ENCODE measurements at places on chromosomes 16 and 17.

DNA sequence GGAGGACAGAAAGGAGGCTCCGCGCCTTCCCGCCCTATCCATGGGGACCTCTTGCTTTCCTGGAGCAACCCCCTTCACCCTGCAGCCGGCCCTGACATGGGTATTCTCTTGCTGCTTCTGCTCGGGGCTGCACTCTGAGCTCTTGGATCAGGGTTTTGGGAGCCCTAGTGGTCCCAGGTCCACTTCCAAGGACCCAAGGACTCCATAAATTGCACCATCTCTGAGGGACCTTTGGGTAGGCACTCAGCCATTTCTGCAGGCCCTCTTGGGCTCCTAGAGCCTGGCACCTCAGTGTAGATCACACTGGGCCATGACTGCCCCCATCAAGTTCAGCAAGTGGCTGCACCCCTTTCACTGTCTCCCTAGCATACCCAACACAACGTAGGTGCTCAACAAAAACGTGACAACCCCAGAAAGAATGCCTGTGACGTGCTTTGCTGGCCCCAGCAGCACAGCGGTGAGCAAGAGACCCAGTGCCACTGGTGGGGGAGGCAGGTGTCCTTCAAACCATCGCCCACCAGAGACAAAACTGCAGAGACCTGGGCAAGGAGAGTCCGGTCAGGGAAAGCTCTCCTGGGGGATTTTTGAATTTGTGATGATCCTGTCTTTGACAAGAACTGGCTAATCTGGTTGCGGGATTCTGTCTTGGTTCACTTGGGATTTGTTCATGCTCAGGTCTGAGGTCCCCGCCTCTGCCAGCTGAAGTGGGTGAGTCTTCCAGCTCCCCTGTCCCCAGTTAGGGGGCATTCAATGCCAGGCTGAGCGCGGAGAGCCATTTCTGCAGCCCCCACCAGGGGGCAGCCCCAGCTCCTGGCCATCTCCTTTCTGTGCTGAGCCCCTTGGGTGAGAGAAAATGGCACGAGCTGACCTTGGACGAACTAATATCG is 2.5 kb upstream of the RAB11FIP4 start:
- DNase-seq, result no peak

DNA sequence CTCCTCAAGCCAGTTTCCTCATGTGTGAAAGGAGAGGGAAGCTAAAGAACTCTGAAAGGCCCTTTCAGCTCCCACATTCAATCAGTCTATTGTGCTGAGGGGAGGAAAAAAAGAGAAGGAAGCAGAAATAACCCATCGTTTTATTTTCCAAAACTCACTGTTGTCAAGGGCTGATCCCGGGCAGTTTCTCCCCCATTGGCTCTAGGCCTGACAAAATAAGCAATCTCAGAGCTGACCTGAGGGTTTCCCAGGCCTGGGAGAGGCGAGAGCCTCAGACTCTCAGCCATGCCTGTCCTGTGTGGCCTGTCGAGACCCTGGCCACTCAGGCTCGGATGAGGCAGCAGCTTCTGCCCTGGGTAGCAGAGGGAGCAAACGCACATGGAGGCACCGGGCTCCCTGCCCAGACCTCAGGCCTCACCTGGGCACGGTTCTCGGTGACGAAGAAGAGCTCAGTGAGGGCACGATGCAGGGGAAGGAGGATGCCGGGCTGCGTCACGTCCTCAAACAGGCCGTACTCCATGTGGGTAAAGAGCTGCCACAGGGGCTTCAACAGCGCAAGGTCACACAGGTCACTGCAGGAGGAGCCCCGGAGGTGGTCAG is 45.0 kb upstream of the ATP2A3 start:
- no peak for DNase-seq

DNA sequence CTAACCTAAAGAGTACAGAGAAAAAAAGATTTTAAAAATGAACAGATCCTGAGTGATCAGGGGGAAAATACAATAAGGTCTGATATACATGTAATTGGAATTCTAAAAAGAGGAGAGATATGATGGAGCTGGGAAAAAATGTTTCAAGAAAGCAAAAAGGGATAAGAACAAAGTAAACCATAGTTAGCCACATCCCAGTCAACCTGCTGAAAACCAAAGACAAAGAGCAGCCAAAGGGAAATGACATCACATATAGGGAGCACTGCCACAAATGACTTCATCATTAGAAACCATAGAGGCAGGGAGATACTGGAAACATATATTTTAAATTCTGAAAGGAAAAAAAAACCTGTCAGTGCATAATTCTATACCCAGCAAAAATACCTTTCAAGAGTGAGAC is 68.8 kb upstream of the AKTIP start:
- DNase-seq, result no peak

DNA sequence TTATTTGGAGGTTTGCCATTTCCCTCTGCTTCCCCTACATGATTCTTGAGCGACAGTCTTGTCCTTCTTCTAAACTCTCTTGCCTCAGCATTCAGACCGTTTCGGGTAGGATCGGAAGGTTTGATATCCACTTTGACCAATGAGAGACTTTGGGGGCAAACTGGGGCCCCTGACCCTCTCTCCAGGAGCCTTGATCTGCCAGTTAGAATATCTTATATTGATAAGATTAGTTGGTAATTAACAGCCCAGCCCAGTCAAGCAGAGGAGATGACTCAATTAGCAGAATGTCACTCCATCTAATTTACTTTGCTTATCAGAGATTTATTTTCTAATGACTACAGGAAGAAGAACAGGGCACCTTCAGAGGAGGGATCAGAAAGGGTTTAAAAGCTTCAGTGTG is 532.8 kb downstream of the XYLT1 start:
- DNase-seq, result no peak

DNA sequence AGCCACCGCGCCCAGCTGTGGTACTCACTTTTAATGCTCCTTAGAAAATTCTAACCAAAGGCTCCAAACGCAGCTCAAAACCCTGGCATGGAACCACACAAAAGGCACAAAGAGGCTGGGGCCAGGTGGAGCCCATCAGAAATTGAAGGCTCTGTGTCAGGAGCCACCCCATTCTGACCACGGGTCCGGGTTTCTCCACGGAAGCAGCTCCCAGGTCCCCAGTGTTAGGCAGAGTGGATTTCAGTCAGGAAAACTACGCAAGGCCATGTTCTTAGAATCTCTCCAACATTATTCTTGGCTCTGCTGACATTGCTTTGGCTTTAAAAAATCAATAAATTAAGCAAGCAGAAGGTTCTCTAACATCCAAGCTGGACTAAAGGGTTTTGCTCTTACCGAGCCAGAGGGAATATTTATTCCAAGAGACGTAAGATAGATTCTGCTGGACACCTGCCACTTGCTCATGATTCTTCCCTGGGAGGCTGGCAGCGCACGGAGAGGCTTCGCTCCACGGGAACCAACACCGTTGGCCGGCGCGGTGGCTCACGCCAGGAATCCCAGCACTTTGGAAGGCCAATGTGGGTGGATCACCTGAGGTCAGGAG is 93.5 kb downstream of the NXN start:
- DNase-seq, result no peak

DNA sequence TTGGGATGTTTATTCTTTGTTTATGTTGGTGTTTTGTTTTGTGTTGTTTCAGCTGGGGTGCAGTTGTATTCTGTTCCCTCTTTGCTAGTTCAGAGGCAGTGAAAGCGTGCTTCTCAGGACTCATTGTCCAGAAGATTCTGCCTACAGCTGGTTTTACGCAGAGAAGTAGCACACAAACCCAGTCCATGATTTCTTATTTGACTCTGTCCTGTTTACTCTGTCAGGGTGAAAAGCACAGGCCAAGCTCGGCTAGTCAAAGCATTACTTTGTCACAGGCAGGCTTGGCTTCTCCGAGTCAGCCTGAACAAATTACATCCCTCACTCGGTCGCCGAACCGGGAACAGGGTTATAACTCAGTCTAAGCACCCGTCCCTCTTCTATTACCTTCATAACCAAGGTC is 435.0 kb downstream of the MAF start:
- no peak for DNase-seq

GRCh38 chr16:24203675-24204074 is 52.5 kb upstream of the CACNG3 start:
- DNase-seq, result no peak

DNA sequence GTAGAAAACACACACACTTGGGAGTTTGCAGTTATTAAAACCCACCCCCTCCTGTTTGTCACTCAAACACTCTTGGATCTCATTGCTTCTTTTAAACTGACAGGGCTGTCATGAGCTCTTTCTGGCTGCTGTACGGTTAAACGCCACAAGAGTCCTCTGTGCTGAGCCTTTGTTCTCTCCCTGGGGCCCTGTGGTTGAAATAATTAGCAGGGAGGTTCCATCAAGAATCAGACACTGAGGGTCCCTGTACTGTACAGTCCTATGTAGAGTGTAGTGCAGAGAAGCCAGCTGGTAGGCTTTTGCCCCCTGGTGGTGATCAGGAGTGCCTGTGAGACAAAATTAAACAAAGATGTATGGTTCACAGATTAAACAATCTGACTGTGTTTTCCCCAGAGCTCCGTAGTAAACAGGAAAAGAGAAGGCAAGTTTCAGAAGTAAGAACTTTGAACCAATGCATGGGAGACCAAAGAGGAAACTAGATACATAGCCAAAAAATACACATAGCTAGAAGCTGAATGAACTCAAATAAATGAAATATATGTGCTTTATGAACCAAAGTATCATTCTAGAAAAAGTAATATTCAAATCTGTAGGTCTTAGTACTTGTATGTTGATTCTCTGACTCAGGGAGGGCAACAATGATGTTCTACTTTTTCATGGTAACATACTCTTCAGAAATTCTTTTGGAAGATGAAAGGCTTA is 1.4 kb upstream of the SSH2 start:
- peak; percentile 50 for DNase-seq

GRCh38 chr16:726438-727290 is at the start of the genes CCDC78 and HAGHL:
TSS of gene CCDC78 (minus strand) at chr16:726443. CDS start at chr16:726367, 76 bp downstream.
TSS of gene HAGHL (plus strand) at chr16:727106. CDS start at chr16:727510, 404 bp downstream.
- DNase-seq, result peak; percentile 58

GRCh38 chr17:41635121-41636097 is 11.0 kb upstream of the KRT17 start:
- no peak for DNase-seq

DNA sequence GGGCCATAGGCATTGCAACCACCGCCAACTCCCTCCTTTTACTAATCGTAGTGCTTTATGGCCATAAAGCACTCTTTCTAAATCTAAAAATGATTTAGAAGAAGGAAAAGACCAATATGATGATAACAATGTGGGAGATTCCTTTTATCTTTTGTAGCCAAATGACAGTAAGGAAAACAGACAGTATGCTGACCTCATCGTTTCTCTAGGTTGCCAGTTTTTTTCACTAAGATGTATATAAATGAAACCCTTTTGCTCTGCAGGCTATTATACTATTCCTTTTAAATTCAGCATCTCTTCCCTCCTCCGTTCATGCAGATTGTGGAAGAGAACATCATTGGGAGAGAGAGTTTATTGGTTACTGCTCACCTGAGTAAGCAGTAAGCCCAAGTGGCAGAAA is 25.3 kb downstream of the OTOA start:
- DNase-seq, result no peak

GRCh38 chr17:4710693-4711634 is 532 bp downstream of the ARRB2 start:
- DNase-seq, result no peak

GRCh38 chr17:45052052-45052772 is 780 bp upstream of the DCAKD start:
- peak; percentile 68 for DNase-seq

DNA sequence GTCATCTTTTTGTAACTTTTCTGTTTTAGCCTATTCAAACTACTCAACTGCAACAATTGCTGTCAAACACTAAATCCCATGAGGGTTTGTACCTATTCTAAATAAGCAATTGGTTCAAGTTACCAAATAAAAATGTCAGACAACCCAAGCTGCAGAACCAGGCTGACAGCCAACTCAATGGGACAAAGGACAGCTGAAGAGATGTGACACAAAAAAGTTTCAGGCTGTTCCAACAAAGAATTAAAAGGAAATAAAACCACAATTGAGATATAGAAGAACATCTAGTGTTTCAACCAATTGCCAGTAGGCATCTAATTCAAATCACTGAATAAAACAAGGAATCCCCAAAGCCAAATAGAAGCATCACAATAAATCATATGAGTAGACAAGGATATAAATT is 49.3 kb downstream of the GRB7 start:
- no peak for DNase-seq

- peak; percentile 58 for DNase-seq
Observed at GRCh38 chr16:49972961-49973360, 52.1 kb upstream of the CNEP1R1 start.

- no peak for DNase-seq
Observed at GRCh38 chr16:48003206-48003907, 152.4 kb downstream of the ABCC12 start.

GRCh38 chr16:4052801-4053293 is 63.4 kb downstream of the ADCY9 start:
- DNase-seq, result no peak

DNA sequence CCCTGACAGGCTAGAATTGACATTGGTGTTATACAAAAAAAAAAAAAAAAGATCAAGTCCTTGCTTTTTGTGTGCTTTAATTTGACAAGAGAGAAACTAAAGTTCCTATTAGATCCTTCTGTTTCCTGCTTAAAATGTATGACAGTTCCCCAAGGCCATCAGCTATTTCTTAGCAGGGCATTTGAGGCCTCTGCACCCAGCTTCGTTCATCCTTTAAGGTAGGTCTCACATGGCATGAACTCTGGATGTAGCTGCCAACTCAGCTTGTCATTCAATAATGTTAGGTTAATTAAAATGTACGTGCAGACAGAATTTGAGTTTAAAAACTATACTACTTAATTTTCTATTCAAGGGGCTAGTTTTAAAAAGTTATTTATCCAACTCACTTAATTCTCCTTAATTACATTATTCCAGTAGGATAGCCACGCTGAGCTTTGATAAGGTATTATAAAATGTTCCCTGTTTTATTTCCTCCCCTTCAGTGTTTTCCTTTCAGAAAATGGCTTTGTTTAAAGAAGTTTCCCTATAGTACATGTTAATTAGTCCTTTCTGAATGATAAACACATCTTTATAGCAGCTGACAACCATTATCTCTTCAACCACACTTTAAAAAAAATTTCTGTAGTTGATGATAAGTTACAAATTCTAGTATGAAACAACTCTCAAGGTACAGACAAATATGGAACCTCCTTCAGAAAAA is 1.2 kb upstream of the RFFL start:
- no peak for DNase-seq

DNA sequence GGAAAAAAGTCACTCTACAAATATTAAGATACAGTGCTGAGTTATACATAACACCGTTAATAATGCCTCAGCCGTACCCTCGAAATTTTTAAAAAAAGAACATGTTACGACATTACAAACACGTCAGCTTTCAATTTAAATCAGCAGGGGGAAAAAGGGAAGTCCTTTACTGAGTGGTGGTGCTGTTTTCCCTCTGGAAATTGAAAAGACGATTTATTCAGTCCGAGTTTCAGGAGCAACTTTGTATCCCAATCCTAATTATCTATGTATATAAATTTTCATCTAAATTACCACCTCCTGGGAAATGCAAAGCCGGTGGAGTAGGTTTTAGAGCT is 1.3 kb downstream of the NETO2 start:
- DNase-seq, result no peak

DNA sequence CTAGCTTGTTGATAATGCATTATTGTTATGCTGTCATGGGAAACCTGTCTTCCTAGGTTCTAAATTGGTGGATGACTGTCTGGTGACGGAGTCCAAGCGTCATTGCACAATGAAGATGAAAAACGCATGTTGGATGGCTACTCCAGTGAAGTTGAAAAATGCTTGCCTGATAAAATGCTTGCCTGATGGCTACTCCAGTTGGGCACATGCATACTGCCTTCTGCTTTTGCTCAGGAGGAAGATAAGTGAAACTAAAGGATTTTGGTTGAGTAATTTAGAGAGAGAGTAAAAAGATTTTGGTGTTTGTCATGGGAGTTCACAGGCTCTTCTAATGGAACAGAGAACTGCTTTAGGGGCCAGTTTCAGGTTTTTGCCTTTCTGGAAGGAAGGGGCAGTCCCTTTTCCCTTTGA is 118.6 kb downstream of the PRKCA start:
- peak; percentile 99 for DNase-seq
